NCI-H187 (cell line): ENCODE measurements at places on chromosomes 3 and 15.

GRCh38 chr15:48914717-48915116 lies 36.8 kb downstream of the EID1 start:
- no peak for DNase-seq

DNA sequence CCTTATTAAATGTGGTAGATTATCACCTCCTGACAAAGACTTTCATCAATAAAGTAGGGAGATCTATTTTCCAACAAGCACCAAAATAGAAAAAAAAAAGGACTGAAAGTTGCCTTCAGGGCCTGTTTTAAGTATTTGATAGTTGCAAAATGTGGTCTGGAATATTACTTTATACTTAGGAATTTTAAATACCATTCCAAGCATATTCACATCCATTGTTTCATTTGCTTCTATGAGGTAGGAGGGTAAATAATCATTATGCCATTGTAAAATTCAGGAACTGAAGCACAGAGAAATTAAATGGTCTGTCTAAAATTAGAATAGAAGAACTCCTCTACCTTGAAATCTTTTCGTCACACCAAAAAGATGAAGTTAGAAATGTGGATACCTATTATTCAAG lies 110.0 kb downstream of the TMCC1 start:
- no peak for DNase-seq

- no peak for DNase-seq
Measured at GRCh38 chr3:131216801-131217200, 164.8 kb upstream of the NUDT16 start.

GRCh38 chr15:54159012-54159411 lies 180.8 kb downstream of the UNC13C start:
- no peak for DNase-seq

GRCh38 chr3:119913021-119913420 lies 131.1 kb downstream of the NR1I2 start:
- DNase-seq, result no peak

GRCh38 chr3:12660196-12660595 lies 3.7 kb downstream of the RAF1 start:
- no peak for DNase-seq

DNA sequence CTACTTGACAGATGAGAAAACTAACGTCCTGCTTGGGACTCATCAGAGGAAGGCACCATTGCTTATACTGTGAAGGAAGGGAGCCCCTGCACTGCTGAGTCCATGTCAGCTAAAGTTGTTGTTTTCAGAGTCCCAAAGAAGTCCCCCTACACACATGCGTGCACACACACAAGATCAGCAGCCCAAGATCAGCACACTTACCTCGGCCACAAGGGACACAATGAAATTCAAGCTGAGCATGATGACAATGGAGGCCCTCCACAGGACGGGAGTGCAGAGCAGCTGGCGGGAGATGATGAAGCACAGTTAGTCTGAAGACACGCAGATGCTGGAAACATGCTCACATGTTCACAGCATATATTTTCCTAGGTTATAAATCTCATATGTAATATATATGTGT lies 28.6 kb upstream of the ATP13A5 start:
- no peak for DNase-seq

DNA sequence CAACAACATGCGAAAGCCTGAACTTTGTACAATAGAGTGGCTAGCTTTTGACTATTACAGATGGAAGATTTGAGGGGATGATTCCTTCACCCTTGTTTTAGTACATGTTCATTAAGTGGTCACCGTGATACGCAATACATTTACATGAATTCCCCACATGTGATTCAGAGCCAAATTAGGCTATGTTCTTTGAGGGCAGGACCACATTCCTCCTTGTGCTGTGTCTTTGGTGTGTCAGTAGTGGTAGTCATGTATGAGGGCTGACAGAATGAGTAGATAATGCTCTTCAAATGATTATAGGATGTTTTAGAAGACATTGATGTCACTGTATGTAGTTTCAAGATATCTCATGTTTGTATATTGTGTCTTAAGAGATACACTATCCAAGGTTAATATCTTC lies 12.1 kb downstream of the PTPRG start:
- DNase-seq, result no peak

DNA sequence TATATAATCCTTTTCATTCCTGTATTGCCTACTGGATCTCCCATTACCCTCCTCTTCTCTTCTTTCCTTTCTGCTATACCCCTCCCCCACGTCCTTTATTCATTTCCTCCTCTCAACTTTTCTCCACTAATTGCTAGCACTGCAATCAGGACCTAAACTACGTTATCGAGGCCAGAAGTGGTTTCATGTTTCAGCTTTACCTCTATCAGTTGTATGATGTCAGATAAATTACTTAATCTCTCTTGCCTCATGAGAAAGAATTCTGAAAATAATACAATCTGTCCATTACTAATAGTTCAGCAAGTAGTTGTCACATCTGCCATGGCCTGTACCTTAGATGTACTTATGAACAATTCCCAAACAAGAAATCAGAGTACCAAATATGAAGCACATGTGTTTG lies 10.6 kb downstream of the POPDC2 start:
- DNase-seq, result no peak

GRCh38 chr3:71168880-71169411 lies 414.6 kb downstream of the FOXP1 start:
- DNase-seq, result no peak

- no peak for DNase-seq
Measured at GRCh38 chr15:77507911-77508310, 87.2 kb downstream of the HMG20A start.

DNA sequence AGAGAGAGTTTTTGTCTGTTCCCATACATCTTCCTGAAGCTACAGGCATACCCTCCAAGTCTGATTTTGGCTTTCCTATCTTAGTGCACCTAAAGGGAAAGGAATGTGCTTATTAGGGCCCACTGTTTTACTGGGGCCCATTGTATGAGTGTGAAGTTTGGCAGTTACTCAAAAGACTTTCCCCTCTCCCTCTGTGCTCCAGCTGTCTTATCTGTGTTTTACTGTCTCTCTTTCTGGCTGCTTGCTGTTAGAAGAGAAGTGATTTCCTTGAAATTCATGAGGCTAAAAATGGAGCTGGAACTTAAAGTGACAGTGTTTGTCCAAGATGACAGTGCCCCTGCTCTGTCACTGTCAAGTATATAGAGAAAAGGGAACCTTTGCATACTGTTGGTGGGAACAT lies 436.2 kb downstream of the OCA2 start:
- DNase-seq, result no peak

- DNase-seq, result no peak
Measured at GRCh38 chr3:51712511-51712931, 5.7 kb downstream of the GRM2 start.

DNA sequence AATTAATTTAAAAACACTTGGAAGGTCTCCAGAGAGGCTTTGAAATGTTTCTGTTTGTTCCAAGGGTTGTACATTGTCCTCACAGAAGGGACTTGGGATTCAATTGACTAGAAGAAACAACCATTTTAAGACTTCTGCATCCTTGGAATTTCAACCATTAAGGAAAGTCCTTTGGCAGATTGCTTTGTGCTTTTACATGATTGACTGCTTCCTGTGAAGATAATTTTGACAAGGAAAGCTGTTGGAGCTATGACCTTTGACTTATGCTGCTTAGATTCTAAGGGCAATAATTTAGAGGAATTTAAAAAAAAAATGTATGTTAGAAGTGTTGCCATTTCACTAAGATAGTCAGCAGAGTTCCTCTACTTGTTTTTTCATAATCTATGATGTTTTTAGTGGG lies 483.9 kb upstream of the TBL1XR1 start:
- DNase-seq, result no peak

DNA sequence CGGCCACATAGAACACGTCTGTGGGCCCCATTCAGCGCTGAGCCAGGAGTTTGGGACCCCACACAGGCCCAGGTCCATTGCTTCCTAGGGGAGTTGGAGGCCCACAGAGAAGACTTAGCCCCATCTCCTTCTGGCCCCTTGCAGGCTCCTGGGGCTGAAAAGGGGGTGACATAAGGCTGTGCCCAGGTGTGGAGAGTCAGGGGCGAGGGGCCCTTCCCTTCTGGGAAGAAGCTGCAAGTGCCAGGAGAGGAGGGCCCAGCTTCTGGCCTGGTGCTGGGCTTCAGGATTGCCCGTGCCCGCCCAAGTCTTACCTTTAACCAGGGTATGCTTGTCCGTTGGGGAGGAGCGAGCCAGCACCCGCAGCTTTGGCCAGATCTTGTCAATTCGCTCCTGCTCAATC lies 28.9 kb upstream of the SEC13 start:
- DNase-seq, result no peak

GRCh38 chr15:74826364-74826819 lies at the start of gene CPLX3:
Gene CPLX3, plus strand, starts transcription at chr15:74826627. Its CDS starts 77 bp downstream, at chr15:74826704.
- no peak for DNase-seq

GRCh38 chr3:131386429-131387165 lies 5.0 kb downstream of the NUDT16 start:
- DNase-seq, result no peak

DNA sequence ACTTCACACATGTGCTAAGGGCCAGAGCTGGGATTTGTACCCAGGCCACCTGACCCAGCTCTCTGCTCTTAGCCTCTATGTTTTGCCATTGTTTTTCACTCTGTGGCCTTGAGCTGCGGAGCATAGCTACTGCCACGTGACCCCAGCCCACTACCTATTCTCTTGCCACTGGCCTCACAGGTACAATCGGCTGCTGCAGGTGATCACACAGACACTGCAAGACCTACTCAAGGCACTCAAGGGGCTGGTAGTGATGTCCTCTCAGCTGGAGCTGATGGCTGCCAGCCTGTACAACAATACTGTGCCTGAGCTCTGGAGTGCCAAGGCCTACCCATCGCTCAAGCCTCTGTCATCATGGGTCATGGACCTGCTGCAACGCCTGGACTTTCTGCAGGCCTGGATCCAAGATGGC lies 46.2 kb downstream of the SEMA3G start:
- DNase-seq, result no peak

GRCh38 chr3:45171283-45171682 lies 25.1 kb upstream of the CDCP1 start:
- no peak for DNase-seq

GRCh38 chr3:127914584-127914983 lies 448 bp upstream of the KBTBD12 start:
- no peak for DNase-seq

DNA sequence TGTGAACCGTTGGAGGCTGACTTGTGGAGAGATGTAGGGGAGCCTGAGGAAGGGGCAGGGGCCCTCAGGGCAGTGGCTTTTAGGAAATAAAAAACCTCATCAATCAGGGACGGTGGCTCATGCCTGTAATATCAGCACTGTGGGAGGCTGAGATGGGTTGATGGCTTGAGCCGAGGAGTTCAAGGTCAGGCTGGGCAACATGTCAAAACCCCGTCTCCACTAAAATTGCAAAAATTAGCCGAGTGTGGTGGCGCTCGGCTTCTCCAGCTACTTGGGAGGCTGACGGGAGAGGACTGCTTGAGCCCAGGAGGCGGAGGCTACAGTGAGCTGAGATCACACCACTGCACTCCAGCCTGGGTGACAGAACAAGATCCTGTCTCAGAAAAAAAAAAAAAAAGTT lies 7.6 kb downstream of the TTC23 start:
- DNase-seq, result no peak

GRCh38 chr15:30073915-30074314 lies 8.8 kb upstream of the GOLGA8J start:
- no peak for DNase-seq

- DNase-seq, result no peak
Measured at GRCh38 chr3:13663781-13664535, 115.0 kb downstream of the FBLN2 start.

- peak; percentile 1 for DNase-seq
Measured at GRCh38 chr3:19934098-19934566, at the start of gene EFHB. Gene EFHB, minus strand, starts transcription at chr3:19934217. Its CDS starts 199 bp downstream, at chr3:19934018.

DNA sequence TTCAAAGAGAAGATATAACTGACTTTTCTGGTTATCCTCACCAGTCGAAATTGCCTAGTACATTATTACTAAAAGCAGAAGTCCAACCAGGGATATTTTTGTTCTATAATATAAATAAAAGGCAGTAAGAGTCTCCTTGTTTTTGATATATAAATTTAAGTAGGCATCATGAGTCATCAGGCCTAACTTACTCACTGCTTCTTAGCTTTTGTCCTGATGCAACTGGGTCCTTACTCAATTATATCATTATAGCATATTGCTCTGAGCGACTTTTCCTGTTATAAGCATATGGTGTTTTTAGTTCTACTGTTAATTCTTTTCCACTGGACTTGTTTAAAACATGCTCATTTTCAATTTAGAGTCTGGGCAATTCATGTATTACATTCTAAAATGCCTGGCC lies 910.1 kb downstream of the MCTP2 start:
- DNase-seq, result no peak

- DNase-seq, result no peak
Measured at GRCh38 chr15:75840659-75841058, 2.6 kb upstream of the UBE2Q2 start.

- no peak for DNase-seq
Measured at GRCh38 chr15:81002331-81003096, 1.8 kb downstream of the TLNRD1 start.

GRCh38 chr15:41417418-41418195 lies 712 bp downstream of the RTF1 start:
- DNase-seq, result no peak

DNA sequence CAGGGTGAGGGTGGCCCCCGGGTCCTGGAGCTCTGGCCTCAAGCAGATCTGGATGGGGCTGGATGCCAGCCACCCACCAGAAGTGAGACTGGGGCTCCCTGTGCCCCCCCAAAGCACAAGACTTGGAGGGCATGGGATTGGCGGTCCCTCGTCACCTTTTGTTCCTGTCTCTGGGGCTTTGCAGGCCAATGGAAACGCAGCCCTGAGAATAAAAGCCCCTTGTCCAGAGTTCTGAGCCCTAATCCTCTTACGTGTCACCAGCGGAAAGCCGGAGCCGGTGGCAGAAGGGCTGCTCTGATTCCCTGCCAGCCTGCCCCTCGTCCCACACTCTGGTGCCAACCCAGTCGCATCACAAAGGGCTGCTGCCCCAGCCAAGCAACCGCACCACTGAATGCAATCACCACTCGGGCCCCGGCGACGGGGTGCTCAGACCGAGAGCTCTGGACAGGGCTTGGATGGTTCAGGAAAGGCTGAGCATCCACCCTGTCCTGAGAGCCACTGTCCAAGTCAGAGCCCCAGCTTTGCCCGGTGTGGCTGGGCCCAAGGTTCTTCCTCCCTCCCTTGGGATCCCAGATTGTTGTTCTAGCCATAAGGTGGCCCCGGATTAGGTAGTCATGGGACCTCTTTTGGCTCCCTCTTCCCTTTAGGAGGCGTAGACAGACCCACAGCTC lies 22.8 kb upstream of the ELP6 start:
- DNase-seq, result no peak

DNA sequence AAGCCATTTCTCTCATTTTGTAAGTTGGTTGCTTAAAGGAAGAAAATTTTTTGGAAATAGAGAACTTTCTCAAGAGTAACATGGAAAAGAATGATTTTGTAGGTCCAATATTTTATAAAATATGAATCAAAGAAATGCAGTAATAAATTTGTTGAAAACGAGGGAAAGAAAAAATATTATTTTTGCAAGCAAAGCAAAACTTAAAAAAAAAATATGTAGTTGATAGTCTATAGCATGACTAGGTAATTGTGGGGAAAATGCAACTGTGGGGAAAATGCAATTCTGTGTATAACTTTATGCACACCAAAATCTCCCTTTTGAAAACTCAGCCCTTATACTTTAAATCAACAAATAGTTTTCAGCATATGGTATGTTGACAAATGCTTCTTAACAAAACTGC lies 604.0 kb upstream of the AGTR1 start:
- DNase-seq, result no peak
